ENCODE measurements at places on chromosomes 16 and 17. TPM values are rescaled to one million over a fixed set of nuclear protein-coding genes. Genes with fewer than 3 reads are reported as not detected.

GRCh38 chr16:19745286-19746010, 27.4 kb downstream of the IQCK start:
- DNase-seq: no peak

DNA sequence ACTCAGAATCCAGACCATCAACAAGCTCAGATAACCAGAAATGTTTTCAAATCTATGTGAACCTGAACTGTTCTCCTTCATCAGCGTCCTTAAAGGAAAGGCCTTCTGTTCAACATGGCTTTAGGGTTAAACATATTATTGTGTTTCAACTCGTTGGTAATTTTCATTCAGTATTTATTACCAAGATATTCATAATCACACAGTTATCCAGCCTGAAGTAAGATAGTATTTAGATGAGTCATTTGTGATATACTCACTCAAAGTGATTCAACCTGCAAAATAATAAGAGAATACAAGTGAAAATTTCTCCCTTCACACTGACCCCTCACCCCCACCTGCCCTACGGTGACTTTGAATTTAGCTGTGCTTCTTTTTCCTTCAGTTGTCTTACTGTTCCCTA, 3.0 kb downstream of the CYLD start:
- no peak for DNase-seq

- peak; percentile 66 for DNase-seq
These were observed 1.3 kb upstream of the RAB40C start for GRCh38 chr16:588639-588888.

NETO2 gene
- 6.8 TPM for total RNA-seq

- no peak for DNase-seq
These were observed 3.3 kb downstream of the ARHGAP23 start for GRCh38 chr17:38431346-38432145.

GRCh38 chr17:34154961-34155730, 99.9 kb upstream of the CCL2 start:
- DNase-seq: peak; percentile 14

PARN gene
- total RNA-seq: 51.8 TPM

- no peak for DNase-seq
These were observed 636 bp downstream of the WWOX start for GRCh38 chr16:78100112-78100467.

DNA sequence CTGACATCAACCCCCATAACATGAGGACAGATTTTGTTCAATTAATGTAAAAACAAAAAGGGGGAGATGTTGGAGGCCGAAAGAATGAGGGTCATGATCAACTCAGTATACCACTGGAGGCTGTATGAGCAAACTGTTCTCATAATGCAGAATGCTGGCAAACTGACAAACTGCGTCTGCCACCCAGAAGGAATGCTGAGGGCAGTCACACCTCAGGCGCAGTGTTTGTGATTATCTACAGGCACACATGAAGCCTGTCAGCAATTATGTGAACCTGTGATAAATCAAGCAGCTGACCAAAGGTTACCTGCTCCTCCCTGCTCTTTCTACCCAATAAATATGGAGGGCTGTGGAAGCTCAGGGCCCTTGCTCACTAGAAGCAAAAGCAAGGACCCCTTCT, 27.3 kb downstream of the CD300LG start:
- no peak for DNase-seq

SOST gene
- not detected for total RNA-seq

GAST gene
- total RNA-seq: not detected

- DNase-seq: no peak
These were observed 120.2 kb upstream of the CACNG3 start for GRCh38 chr16:24135624-24136565.

DNA sequence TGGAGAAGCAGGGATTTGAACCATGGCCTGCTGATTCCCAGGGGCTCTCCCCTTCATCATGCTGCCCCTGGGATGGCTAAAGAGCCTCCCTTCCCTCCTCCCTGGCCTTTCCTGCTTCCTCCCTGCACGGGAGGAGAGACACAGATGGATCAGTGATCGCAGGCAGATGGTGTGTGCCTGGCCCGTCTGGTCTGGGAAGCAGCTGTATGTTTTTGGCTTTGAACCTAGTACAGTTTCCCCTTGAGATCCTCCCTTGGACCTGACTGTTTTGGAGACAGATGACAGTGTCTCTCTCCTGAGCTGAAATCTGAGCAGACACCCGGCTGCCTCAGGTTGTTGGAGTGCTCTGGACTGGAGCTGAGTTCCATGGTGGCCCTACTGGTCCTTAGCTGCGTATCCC, 29.0 kb upstream of the ATP2C2 start:
- DNase-seq: no peak

DNA sequence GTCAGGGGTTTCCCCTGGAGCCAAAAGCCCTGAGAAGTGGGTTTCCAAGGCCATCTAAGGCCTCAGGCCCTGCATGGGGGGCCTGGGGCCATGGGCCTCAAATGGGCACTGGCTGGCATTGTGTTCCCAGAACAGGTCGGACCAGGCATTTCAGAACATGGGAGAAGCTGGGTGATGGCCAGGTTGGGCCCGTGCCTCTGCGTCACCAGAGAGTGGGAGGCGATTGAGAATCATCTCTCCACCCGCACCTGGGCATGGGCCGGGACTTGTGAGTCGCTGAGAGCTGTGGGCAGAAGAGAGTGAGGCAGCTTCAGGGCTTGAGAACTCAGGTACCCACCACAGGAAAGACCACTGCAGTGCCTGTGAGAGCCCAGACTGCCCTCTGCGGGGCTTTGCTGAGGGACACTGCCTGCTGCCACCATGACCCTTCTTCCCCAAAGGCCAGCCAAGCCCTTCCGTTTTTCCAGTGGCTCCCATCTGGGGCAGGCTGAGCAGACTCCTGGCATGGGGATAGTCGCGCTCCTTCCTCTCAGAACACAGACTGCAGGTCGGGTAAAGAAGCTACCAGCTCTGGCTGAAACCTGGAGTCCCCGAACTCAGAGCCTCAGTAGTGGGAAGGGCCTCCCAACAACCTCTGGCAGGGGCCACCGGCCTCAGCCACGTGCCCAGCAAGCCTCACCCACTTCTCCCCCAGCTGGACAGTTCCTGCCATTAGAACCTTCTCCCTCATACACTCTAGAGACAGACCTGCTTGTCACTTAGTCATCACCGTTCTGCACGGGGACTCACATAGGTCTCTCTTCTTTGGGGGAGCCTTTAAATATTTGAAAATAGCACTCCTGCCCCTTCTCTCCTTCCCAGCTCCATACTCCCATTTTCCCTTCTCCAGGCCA, 1.6 kb downstream of the RAB11FIP4 start:
- no peak for DNase-seq
